ENCODE measurements at places on chromosomes 3 and 15.

GRCh38 chr3:142424754-142425153, 23.1 kb downstream of the XRN1 start:
- DNase-seq: no peak

GRCh38 chr3:171847133-171847532, 4.0 kb downstream of the TMEM212 start:
- no peak for DNase-seq

- DNase-seq: no peak
Measured at GRCh38 chr3:44682182-44682896, 30.1 kb upstream of the ZNF502 start.

GRCh38 chr3:11720917-11721411, 77.2 kb upstream of the VGLL4 start:
- no peak for DNase-seq

GRCh38 chr15:99536422-99537040, 29.3 kb upstream of the MEF2A start:
- DNase-seq: peak; percentile 36

GRCh38 chr3:129317848-129318247, 39.2 kb downstream of the HMCES start:
- no peak for DNase-seq

- peak; percentile 37 for DNase-seq
Measured at GRCh38 chr3:142958707-142959106, 4.8 kb downstream of the PAQR9 start.

DNA sequence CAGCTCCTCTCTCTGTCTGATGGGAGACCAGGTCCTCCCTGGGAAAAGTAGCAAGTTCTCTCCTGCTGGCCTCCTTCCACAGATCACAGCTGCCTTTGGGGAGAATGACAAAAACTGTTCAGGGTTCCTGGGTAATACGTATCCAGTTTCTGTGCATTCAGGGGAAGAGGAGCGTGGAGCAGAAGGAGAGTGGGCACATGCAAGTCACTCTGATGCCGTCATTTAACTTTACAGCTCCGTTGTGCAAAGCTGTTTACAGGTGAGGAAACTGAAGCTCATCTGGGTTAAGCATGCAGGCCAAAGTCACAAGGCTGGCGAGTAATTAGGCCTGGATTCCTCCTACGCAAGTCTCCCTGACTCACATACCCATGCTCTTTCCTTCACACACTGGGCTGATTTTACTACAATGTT, 7.5 kb upstream of the TM4SF1 start:
- DNase-seq: no peak

GRCh38 chr3:172982736-172983364, 158.2 kb downstream of the SPATA16 start:
- no peak for DNase-seq

GRCh38 chr15:81394603-81395002, 20.6 kb upstream of the TMC3 start:
- no peak for DNase-seq

GRCh38 chr3:197528190-197528589, 27.6 kb downstream of the BDH1 start:
- DNase-seq: no peak

DNA sequence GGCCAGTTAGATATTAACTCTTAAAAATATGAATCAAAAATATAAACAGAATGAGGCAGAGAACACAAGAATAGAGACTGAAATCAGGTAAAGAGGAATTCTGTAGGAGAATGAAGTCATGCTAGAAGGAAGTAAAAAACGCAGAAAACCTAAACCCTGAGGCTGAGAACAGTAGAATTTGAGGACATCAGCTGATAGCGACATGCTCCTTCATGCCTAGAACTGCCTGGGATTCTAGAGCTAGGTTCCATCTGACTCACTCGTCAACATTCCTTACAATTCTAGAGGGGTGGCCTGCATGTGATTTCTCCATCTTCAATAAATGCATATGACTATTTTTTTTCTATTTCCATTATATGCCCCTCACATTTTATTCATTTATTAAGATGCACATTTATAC, 343.0 kb downstream of the ROBO1 start:
- DNase-seq: no peak

DNA sequence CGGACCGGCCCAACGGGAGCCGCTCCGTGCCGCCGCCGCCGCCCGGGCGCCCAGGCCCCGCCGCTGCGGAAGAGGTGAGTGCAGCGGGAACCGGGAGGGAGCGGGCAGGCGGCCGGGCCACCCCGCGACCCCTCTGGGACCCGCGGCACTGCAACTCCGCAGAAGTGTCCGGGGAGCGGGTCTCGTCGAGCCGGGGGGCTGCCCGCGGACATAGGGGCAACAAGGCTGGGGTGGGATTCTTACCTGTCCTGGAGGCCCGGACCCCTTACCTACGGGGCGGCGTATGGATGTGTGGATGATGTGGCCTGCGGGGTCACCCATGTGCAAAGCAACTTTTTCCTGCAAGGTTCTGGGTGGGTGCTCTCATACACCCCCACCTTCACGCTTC, 361 bp downstream of the SEMA3F start:
- DNase-seq: no peak

GRCh38 chr3:10715886-10716285, 100.1 kb upstream of the SLC6A11 start:
- no peak for DNase-seq

- no peak for DNase-seq
Measured at GRCh38 chr15:74626752-74627692, 11.4 kb downstream of the CLK3 start.

GRCh38 chr3:196287090-196287439, 461 bp downstream of the PCYT1A start:
- no peak for DNase-seq

GRCh38 chr3:179881791-179882190, 154.9 kb downstream of the PEX5L start:
- DNase-seq: no peak

GRCh38 chr3:108623504-108623903, 34.0 kb downstream of the DZIP3 start:
- no peak for DNase-seq

DNA sequence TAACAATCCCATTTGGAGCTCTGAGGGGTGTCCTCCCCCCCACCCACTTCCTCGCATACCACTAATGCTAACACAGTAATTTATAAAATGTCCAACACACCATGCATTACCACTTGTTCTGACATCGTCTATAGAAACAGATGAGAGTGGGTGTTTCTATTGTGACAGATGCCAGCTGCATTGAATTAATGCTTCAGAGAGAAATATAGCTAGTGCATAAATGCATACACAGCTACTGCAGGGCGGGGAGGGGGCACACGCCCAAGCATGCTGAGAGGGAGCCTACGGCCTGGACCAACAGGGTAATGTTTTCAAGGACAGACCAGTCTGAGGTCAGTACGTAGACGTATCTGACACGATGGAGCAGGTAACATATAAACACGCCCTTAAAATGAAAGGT, 106.0 kb upstream of the FEZF2 start:
- no peak for DNase-seq

GRCh38 chr3:21672303-21672702, 78.7 kb downstream of the ZNF385D start:
- peak; percentile 30 for DNase-seq

DNA sequence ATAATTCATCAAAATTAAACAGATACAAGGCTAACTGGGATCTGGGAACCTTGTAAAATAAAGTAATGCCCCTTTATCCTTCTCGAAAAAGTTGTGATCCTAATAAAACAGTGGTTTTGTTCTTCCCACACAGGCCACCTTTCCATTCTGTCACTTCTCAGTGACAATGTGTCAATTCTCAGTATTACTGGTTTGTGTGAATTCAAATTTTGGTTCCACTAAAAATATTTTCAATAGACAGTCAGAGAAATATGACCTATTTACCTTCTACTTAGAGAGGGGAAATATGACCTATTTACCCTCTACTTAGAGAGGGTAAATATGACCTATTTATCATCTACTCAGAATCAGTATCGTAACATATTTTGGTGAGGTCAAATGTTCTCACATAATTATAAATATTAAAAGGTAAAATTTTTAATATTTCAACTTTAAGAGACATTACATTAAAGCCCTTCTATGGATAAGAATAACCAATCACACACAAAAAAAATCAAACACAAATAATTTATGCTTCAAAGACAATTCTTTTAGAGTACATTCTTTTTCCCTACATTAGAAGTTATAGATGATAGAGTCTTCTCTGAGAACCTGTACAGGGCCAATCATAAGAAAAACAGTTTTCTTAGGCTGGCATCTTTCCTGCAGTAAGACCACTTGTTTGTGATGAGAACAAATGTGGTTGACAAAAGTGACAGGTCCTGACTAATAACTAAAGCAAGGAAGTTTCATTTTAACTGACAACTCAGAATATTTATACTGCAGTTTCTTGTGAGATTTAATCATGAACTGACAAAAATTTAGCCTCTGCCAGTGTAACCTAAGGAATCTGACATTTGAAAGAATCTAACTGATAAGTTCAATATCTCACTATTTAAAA, 323.3 kb downstream of the DIPK2A start:
- DNase-seq: no peak

- no peak for DNase-seq
Measured at GRCh38 chr3:4281991-4282390, 21.2 kb upstream of the SETMAR start.

GRCh38 chr3:28042707-28043106, 198.7 kb upstream of the CMC1 start:
- DNase-seq: no peak

GRCh38 chr3:123660900-123661299, 76.0 kb upstream of the HACD2 start:
- no peak for DNase-seq

GRCh38 chr3:136787349-136787748, 31.6 kb upstream of the SLC35G2 start:
- no peak for DNase-seq

DNA sequence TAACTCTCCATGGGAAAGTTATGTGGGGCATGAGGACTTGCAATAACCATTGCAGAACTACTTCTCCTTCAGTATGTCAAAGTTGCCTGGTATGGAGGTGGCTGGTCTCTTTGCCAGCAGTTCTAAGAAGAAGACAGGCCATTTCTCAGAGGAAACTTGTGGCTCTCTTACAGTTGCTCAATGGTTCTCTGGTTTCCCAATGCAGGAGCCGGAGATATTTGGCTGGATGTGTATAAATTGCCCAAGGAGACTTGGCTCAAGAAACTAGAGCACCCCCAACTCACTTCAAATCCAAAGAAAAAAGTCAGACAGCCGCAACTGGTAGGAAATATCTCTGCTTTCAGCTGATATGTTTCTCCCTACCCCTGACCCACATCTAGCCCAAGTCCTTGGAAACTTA, 24.2 kb downstream of the WDR93 start:
- DNase-seq: no peak

DNA sequence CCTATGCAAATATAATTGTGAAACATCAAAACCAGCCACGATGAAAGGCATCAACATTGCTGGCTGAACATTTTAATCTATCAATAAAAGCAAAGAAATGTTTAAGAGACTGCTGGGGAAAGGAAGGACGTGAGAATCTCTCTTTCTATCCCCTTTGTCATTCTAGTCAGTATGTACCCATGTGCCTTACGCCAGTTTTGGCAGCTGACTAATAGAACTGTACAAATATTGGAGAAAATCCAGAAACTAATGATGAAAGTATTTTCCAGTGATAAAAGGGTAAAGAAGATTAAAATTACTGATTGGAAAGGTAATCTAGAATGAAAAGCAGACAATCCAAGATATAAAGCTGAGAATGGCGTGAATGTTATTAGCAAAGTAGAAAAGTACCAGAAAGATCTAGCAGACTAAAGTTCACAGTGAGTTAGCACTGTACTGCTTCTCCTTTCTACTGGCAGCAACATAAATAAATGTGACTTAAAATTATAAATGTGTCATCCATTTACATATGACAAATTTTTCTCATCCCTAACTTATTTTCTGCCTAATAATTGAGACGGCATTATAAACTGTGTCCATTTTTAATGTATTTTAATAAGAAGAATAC, 401.9 kb upstream of the CNTN4 start:
- no peak for DNase-seq

DNA sequence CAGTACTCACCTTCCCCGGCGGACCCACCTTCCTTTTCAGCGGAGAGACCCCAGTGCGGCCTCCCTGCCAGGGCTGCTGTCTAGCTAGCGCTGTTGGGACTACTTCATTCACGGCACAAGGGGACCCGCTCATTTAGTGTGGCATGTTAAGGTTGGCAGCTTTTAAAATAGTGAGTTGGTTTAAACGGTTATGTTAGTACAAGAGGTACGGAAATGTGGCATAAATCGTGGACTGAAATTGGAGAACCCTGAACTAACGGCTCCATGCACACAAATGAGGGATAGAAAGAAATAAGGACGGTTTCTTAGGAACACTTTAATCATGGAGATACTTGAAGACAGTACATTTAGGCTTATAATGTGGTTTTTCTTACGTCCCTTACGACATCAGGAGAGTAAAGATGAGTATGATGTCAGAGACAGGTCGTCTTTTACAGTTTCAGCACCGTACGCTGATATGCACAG, 752 bp downstream of the CEP63 start:
- no peak for DNase-seq

- no peak for DNase-seq
Measured at GRCh38 chr15:100580414-100580813, 21.6 kb downstream of the LINS1 start.

GRCh38 chr15:96158938-96159337, 171.6 kb upstream of the NR2F2 start:
- no peak for DNase-seq

GRCh38 chr15:43314171-43314570, 16.2 kb downstream of the LCMT2 start:
- no peak for DNase-seq

DNA sequence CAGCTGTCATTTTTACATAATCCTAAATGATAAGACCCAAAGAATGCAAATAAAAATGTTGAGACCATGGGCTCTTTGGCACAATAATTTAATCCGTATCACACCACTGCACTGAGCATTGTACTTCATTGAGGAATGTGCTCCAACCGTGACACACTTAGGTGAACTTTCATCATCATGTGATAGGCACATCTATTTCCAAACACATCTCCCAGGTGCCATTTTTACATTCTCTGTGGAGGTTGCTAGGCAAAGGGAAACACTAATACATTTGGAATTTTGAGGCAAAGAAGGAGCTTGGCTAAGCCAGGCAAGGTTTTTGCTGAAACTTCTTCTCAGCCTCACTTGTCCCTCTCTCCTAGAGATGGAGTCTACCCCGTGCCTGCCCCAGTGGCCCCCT, 68.7 kb downstream of the LRTM1 start:
- no peak for DNase-seq

GRCh38 chr3:123439806-123440580, 8.9 kb downstream of the ADCY5 start:
- DNase-seq: no peak

- no peak for DNase-seq
Measured at GRCh38 chr15:43376017-43376705, 5.3 kb downstream of the TUBGCP4 start.

- DNase-seq: no peak
Measured at GRCh38 chr15:99435113-99435695, 130.6 kb upstream of the MEF2A start.

DNA sequence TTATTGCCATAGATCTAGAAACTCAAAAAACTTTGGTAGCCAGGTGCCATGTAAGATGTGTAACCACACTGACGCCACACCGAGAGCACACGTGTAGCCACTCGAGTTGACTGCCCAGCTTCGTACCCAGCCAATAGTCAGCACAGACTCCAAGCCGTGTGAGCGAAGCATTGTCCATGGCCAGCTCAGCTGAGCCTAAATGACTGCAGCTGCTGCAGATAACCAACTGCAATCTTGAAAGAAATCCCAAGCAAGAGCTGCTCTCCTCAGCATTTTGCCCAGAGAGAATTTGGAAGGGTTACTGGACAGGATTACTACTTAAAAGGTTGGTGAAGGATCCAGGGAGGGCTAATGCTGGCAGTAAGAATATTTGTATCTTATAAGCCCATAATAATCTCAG, 193.0 kb upstream of the THRB start:
- DNase-seq: no peak

Data from H54 (cell line).